ENCODE measurements at places on chromosomes 4 and X. TPM values are rescaled to one million over a fixed set of nuclear protein-coding genes. Genes with fewer than 3 reads are reported as not detected.

Gene USP17L19
- not detected for total RNA-seq

Gene TMA16
- total RNA-seq, result 20.9 TPM

Gene RAB40AL
- total RNA-seq, result not detected

Gene FMR1NB
- not detected for total RNA-seq
